ENCODE measurements at places on chromosomes 4 and X. TPM values are rescaled to one million over a fixed set of nuclear protein-coding genes. Genes with fewer than 3 reads are reported as not detected.

Gene FAM13A
- polyA plus RNA-seq, result 3.6 TPM

Gene AFF1
- polyA plus RNA-seq, result 14.4 TPM

Gene CT45A2
- polyA plus RNA-seq, result not detected

Gene PTTG2
- not detected for polyA plus RNA-seq

Gene CSN1S1
- not detected for polyA plus RNA-seq

Gene PRRG1
- 29.2 TPM for polyA plus RNA-seq

Gene TCEANC
- polyA plus RNA-seq, result 1.8 TPM

Gene ADAM29
- polyA plus RNA-seq, result not detected

Gene FANCB
- polyA plus RNA-seq, result 3.9 TPM

Gene FAM3A
- 25.3 TPM for polyA plus RNA-seq

Gene CDKL2
- 0.64 TPM for polyA plus RNA-seq

Gene ADH7
- polyA plus RNA-seq, result 2.2 TPM

Gene CLGN
- polyA plus RNA-seq, result not detected

Gene FRMD7
- 0.01 TPM for polyA plus RNA-seq

Gene GAGE12J
- not detected for polyA plus RNA-seq

Gene FOXR2
- not detected for polyA plus RNA-seq

Gene OSTC
- 92.9 TPM for polyA plus RNA-seq

Gene KIT
- 0.03 TPM for polyA plus RNA-seq

Gene FGF5
- polyA plus RNA-seq, result 5.4 TPM

Gene VCX3B
- not detected for polyA plus RNA-seq

Gene F8
- 1.3 TPM for polyA plus RNA-seq

Gene CSAG2
- polyA plus RNA-seq, result not detected

Gene STBD1
- polyA plus RNA-seq, result 0.71 TPM

Gene CASP3
- polyA plus RNA-seq, result 51.1 TPM

Gene AREG
- 1,566 TPM for polyA plus RNA-seq

Gene ATOH1
- not detected for polyA plus RNA-seq

Gene RWDD4
- polyA plus RNA-seq, result 17.4 TPM

Gene CLDN22
- polyA plus RNA-seq, result not detected

Gene ARMCX1
- polyA plus RNA-seq, result 14.9 TPM

Gene UGT2B11
- polyA plus RNA-seq, result not detected

Gene PLS3
- 457 TPM for polyA plus RNA-seq

Gene FREM3
- not detected for polyA plus RNA-seq

Gene TLR2
- polyA plus RNA-seq, result 1.8 TPM

Data from keratinocyte (primary cell).